ENCODE measurements at places on chromosomes 12 and 14.

DNA sequence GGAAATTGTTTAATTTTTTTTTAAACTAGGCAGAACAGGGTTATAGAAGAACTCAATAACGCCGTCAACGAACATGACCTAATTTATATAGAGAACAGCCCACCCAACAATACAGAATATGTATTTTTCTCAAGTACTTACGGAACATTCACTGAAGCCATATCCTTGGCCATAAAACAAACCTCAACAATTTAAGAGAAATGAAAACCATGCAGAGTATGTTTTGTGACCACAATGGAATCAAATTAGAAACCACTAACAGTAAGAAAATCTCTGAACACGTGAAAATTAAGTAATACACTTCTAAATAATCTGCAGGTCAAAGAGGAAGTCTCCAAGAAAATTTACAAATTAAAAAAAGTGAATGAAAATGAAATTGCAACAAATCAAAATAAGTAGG, 9.4 kb downstream of the SART3 start:
- DNase-seq, result no peak

DNA sequence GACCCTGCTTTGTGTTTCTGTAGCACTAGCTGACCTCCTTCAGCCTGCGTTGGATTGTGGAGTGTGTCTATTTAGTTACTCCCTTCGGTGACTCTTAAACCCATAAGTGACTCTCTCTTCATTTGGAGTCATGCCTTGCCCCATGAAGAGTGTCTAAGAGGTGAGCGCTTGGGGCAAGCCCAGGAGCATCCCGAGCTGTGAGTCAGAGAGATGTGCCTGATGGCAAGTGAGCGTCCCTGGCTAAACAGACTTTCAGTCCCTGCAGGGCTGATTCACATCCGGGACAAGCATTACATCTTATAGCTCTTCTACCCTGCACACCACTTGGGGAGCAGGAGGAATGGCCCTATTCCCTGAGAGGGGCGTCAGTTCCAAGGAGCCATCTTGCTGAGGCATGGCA, 24.3 kb upstream of the ATF1 start:
- no peak for DNase-seq

- no peak for DNase-seq
Measured at GRCh38 chr14:68730811-68731425, 61.9 kb downstream of the ZFP36L1 start.

DNA sequence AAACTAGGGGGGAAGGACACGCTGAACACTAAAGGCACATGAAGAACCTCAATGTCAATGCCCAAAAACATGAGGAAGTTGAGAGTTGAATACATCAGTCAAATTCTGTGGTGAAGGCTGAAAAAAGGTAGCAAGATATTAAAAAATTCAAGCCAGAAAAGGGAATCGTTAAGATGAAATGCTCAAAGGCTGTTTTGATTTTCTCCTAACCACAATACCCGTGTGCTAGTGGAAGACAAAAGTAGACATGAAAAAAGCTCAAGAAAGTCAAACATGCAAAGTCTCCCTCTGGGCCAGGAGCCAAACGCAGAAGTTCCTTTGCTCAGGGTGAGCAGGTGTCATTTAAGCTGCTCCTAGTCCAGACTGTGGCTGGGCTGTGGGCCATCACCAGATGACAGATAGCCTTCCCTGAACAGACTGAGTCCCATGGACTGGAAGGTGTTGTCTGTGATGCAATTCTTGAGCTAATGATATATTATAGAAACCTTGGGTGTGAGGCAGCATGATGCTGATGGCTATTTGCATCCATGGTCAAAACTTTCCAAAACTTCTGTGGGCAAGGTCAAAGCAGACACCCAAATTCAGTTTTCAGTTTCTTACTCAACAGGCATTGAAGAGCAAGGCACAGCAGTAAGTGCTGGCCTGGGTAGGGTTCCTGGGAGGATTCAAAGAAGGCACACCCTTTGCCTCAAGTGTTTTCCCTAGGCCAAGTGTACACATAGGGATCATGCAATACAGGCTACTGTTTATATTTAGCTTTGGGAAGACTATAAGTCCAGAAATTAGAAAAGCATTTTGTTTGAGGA, 81.6 kb downstream of the MYRFL start:
- no peak for DNase-seq

- DNase-seq, result no peak
Measured at GRCh38 chr12:793037-793436, 40.7 kb downstream of the WNK1 start.

- no peak for DNase-seq
Measured at GRCh38 chr12:6052206-6052939, 72.1 kb downstream of the VWF start.

DNA sequence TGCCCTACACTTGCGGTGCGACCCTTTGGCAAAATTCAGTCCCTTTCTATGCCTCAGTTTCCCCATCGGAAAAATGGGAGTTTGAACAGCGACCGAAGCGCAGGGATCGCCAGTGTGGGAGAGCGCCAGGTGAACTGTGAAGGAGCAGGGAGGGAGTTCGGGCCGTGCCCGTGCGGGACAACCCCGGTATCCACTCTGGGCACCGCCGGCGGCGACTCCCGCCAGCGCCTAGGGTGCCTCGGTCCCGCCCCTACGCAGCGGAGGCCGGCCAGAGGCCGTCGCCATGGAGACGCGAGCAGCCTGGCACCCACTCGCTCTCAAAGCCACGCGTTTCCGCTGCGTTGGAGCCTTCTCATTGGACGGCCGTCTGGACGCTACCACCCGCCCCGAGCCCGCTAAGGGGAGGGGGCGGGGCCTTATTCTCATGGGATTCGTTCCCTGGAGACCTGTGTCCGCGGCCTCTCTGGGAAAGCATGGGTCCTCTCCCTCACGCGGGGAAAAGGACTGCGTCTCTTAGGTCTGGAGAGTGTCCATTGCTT, 729 bp upstream of the MLEC start:
- DNase-seq, result peak; percentile 99

DNA sequence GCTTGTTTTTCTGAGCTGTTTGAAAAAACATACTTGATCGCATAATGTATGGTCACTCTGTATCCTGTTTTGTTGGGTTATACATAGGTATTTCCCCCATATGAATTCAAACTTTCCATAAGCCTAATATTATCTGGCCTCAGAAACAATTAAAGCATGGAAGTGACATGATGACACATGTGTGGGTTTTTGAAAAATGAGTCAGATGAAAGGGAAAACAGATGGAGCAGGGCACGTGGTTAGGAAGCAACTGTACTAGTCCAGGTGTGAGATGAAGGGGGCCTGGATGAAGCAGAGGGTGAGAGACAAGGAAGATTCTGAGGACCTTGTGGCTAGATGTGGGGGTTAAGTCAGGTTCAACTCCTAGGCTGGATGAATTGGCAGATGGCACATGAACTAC, 92.7 kb upstream of the DNM1L start:
- DNase-seq, result peak; percentile 13

DNA sequence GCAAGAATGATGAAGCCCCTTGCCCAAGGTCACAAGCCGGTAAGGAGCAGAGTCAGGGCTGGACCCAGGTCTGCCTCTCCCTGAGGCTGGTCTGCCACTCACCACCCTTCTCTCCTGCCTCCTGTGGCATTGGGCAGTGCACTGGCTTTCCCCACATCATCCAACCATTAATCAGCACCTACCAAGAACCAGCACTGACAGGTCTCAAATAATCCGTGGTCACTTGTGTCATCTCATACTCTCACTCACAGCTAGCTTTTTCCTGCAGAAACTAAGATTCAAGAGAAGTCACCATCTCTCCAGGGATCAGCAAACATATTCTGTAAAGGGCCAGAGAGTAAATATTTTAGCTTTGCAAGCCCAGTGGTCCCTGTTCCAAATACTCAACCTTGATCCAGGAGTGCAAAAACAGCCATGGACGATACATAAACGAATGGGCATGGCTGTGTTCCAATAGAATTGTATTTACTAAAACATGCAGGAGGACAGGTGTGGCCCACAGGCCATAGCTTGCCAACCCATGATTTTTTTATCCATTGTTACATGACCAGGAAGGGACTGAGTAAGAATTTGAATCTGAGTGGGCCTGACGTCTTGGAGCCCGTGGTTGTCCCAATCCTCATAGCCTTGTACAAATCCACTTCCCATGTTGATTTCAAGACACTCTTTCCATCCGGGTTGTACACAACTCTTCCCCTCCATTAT, 374.2 kb downstream of the BCL11B start:
- no peak for DNase-seq

GRCh38 chr14:103696070-103696402, 19.2 kb downstream of the XRCC3 start:
- no peak for DNase-seq

DNA sequence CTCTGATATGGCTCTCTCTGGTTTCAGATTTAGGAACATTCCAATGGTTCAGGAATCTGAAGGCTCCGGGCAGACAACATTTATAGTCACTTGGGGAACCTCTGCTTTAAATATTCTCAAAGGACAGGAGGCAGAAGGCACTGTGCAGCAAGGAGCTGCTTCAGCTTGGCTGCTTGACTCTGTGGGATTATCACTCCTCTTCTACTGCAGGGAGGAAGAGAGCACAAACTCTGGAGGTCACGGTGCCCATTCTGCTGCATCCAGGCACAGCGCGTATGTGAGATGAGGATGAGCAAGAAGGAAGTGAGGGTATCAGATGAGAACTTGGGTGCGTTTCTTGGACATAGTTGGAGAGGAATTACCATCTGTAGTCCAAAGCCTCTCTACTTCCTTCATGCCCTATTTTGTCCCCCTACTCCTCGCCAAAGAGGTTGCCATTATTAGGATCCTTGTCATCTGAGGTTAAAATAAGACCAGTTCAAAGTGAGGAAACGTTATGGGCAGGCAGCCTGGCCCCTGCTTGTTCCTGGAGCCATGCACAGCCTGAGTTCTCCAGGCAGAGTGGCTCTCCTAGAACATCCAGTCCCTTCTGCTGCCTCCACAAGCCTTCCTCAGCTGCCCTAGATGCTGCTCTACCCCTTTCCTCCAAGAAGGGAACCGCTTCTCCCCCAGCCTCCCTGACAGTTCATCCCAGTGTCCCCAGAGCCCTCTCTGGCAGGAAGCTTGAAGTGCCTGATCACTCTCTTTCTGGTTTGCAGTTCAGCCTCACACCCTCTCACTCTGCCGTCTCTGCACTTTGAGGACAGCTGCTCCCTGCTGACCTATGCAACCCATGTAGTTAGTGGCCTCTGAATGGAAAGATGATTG, 12.5 kb downstream of the FGF6 start:
- DNase-seq, result no peak

DNA sequence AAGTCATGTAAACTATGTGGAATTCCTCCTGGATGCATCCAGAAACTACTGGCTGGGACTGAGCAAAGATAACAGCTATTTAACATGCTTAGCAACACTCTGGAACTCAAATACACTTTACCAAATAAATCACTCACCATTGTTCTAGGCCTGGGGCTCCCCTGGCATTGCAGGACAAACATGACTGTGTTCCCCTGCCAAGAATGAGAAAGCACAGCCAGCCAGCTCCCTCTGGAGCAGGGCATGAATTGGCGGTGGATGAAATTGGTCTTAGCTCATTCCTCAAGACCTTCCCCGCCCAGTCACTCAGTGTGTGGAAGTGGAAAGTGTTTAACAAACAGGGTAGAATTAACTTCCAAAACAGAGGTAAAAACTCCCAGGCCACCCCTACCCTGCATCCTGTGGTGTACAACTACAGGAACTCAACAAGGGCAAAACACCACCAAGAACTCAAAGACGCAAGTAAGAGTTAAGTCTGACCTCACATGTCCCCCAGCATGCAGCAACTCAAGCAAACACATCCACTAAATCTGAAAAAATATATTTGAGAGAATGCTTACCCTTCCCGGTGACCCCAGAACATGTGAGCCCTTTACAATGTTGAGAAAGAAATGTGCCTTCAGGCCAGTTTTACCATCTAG, 58.4 kb upstream of the BDKRB2 start:
- no peak for DNase-seq

GRCh38 chr14:103908580-103908979, 19.7 kb upstream of the TDRD9 start:
- DNase-seq, result peak; percentile 32

DNA sequence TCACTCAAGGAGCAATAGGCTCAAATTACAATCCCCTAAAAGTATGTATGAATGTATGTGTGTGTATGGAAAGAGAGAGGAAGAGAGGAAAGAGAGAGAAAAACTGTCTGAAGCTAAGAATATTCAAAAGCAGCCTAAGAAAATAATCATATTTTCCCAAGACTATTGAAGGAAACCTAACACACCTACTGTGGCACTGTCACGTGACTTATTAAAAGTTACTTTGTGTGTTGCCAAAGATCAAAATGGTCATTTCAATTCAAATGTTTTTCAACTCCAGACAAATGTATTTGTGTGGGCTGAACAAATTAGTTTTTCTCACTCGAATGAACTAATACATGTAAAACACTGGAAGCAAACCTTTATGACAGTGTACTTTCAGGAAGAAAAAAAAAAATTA, 368.9 kb upstream of the RPL10L start:
- DNase-seq, result no peak

DNA sequence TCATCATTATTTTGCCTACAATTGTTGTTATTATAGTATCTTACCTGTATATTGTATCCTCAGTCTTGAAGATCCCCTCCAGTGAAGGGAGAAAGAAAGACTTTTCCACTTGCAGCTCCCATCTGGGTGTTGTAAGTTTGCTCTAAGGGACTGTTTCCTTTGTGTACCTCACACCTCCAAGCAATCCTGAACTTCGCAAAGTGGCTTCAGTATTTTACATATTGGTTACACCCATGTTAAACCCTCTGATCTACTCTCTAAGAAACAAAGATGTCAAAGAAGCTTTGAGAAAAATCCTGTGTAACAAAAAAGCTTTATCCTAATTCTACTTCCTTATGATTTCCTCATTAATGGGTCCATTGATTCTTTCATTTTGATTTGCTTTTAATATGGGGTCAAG, 10.1 kb upstream of the OR9K2 start:
- no peak for DNase-seq

DNA sequence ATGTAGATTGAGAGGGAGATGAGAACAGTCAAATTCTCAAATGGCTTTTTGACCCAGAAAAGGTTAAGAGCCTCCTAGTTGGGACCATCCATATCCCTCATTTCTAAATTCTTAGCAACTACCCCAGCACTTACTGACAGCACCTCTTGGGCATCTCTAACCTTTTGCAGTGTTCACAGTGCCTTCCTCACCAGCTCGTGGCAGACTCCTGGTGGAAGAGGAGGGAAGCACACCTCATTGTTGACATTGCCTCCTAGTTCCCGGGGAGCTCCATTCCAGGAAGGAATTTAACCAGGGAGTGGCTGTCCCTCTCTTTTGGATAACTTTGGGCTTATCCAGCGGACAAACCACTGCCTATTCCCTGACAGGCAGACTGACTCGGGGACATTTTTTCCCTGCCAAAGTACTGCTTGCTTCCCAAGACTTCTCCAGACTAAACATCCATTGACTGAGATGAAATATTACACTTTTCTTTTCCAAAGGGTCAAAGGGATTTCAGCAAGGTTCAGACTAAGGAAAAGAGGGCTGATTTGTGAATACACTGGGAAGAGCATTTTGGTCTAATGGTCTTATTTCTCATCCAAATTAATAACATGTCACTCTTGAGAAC, 9.0 kb upstream of the OR6J1 start:
- DNase-seq, result peak; percentile 55

Measured in activated CD4-positive, alpha-beta T cell treated with anti-CD3 and anti-CD28 coated beads, Interleukin-10, Interleukin-2, amounts not matched to agents 100 ng/mL and 50 ng/mL, durations not matched to agents 16 hours and 8 hours (primary cell).